RCC 7860 (cell line): ENCODE measurements at places on chromosomes 13 and 19.

- DNase-seq, result no peak
Measured at GRCh38 chr13:32659736-32660135, 73.5 kb downstream of the PDS5B start.

GRCh38 chr13:110236831-110237261, 70.1 kb downstream of the COL4A1 start:
- DNase-seq, result no peak

GRCh38 chr19:29748996-29749849, 34.2 kb upstream of the C19orf12 start:
- no peak for DNase-seq

GRCh38 chr19:34120846-34121639, 51.3 kb upstream of the LSM14A start:
- peak; percentile 22 for DNase-seq

DNA sequence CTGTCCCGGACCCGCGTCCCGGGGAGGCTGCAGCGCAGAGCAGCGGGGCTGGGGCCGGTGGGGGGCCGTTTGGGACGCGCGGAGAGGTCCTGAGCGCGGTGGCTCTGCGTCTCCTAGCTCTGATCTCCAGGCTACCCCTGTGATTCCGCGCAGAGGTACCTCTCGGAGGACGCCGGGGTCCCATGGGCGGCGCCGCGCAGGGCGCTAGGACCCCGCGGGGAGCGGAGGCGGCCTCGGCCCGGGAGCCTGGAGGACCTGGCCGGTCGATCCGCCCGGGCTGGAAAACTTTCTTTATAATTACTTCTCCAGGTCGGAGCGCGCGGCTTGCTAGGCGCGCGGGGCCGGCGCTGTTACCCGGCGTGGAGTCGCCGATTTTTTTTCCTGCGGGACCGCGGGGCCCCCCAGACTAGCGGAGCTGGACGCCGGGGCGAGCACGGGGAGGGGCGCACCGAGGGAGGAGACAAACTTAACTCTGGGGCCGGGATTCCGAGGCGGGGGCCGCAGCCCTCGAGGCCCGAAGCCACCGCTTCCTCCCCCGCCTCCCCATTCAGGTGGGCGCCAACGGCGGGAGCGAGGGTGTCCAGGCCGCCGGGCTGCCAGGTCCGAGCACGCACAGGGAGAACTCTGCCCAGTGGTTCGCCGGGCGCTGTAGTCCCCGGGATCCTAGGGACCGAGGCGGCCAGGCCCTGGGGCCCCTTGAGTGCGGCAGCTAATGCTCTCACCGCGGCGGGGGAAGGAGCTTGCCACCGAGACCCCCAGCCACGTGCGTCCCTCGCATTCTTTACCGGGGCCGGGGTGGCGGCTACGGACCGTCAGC, 848 bp upstream of the CEBPA start:
- DNase-seq, result no peak

DNA sequence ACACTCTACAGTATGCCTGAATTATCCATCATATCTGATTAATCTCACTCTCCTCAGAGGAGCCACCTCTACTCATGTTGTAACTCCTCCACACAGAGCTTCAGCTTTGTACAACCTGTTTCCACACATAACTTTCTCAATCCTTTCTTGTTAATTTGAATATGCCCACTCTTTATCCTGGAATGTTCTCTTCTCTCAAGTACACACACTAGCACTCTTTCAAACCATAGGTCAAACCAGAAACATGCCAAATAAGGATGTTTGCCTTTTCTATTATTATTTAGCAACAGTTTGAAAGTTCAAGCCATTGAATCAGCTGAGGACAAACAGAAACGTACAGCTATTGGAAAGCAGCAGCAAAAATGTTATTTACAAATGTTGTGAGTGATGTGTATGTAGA, 110.3 kb downstream of the MIPEP start:
- DNase-seq, result no peak

GRCh38 chr19:40610396-40611064, 9.4 kb downstream of the LTBP4 start:
- DNase-seq, result no peak

GRCh38 chr13:83151308-83151660, 731.0 kb downstream of the SLITRK1 start:
- no peak for DNase-seq

- no peak for DNase-seq
Measured at GRCh38 chr19:57210381-57210780, 19.1 kb downstream of the ZNF264 start.

- DNase-seq, result peak; percentile 63
Measured at GRCh38 chr19:28878862-28879566, 333.9 kb downstream of the UQCRFS1 start.
